KBM-7 (cell line): ENCODE measurements at places on chromosomes 2 and 18.
A peak's percentile ranks its signal among the peaks of the same experiment; 100 is the strongest.

GRCh38 chr2:221563270-221563985 is 8.7 kb downstream of the EPHA4 start:
- no peak for DNase-seq

DNA sequence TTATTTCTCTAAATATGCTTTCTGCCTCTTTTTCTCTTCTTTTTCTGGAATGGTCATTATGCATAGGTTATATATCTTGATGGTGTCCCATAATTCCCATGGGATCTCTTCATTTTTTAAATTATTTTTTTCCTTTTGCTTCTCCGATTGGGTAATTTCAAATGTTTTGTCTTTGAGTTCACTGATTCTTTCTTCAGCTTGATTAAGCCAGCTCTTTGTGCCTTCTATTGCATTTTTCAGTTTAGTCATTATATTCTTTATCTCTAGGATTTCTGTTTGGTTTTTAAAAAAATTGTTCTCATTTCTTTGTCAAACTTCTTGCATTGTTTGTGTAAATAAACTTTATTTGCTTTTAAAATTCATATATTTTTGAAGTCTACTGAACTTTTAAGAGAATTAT is 251.1 kb downstream of the INSIG2 start:
- DNase-seq, result no peak

DNA sequence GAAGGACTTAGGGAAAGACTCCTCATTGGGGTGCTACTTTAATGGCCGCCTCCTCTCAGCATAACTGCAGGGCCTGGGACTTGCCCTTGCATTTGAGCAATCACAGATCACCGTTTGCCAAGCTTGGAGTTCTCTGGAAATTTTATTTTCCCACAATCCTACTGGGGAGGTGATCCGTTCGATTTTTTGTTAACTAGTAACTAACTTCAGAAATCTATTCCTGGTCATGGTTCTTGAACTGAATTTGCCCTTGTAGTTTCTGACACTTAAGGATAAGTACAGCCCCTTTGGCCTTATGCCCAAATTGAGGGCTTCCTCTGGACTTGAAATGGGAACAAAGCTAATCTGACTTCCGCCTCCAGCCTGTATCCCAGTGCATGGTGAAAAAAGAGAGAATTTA is 60.5 kb upstream of the ST3GAL5 start:
- no peak for DNase-seq

DNA sequence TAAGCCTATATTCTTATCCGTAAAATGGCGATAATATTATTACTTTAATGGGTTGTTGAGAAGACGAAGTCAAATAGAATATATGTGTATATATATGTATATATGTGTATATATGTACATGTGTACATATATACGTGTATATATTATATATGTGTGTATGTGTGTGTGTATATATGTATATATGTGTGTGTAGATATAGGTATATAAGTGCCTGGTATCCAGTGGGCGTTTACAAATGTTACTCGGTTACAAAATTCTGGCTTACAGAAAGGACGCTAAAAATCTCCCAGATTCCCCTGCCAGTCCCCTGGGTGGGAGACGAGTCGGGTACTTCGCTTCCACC is 295 bp upstream of the MTX2 start:
- DNase-seq, result no peak

GRCh38 chr2:224449212-224450147 is 47.6 kb upstream of the FAM124B start:
- DNase-seq, result peak; percentile 65

- no peak for DNase-seq
Observed at GRCh38 chr18:80238651-80239260, 8.6 kb downstream of the PARD6G start.

DNA sequence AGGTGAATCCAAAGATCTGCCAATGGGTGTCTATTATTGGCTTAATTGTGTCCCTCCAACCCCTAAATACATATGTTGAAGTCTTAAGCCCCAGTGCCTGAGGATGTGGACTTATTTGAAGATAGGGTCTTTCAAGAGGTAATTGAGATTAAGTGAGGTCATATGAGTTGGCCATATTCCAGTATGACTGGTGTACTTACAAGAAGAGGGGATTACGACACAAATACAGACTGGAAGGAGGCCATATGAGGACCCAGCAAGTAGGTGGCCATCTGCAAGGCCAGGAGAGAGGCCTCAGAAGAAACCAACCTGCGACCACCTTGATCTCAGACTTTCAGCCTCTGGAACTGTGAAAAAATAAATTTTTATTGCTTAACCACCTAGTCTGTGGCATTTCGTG is 121.1 kb upstream of the FN1 start:
- no peak for DNase-seq

DNA sequence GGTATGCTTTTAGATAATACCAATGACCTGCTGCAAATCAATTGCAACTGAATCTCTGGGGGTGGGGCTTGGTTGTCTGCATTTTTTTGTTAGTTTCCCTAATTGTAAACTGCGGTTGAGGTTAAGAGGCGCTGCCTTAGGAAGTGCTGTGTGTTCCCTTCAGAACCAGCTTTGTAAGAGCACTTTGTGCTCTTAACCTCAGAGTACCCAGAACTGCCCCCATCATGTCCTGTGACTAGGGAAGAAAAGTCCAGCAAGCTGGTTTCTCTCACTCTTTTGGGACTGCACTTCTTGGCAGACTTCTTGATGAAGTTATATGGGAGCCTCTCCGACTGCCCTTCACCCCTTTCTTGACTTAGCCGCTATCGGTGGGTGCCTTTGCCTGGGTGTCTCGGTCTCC is 245.5 kb upstream of the CXCR4 start:
- DNase-seq, result no peak

GRCh38 chr2:152036611-152037469 is 62.0 kb downstream of the CACNB4 start:
- DNase-seq, result peak; percentile 84

DNA sequence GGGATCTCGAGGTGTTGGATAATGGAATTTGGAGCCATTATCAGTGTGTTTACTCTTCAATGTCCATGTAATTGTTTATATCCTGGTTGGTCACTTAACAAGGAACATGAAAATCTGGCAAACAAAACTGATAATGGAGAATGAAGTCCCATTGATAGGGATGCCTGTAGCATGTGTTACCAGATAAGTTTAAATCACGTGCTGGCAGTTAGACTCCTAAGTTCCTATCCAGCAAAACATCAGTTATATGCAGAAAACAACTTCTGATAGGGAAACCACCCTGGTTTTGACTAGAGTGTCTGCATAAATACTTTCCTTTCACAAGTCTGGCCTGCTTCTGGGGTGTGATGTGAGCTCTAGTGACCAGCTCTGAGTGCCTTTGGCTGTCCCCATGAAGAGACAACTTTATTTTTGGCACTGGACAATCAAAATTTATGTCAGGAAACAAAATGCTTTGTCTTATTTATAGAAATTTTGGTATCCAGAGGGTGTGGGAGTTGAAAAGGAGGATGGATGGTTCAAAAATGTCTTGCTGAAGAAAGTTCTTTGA is 82.0 kb downstream of the FHOD3 start:
- DNase-seq, result no peak

DNA sequence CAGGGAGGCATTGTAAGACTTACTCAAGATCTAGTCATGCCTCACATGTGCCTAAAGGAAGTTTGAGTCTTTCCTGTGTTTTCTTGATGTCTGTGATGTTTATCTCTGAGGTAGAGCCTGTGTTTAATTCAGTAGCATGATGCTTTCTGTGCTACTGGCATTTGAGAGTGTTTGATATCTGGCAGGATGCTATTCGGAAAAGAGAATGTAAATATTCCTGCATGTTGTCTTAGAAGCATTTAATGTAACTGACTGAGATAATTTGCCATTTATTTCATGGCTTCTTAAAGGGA is 58.8 kb downstream of the GREB1L start:
- DNase-seq, result no peak

DNA sequence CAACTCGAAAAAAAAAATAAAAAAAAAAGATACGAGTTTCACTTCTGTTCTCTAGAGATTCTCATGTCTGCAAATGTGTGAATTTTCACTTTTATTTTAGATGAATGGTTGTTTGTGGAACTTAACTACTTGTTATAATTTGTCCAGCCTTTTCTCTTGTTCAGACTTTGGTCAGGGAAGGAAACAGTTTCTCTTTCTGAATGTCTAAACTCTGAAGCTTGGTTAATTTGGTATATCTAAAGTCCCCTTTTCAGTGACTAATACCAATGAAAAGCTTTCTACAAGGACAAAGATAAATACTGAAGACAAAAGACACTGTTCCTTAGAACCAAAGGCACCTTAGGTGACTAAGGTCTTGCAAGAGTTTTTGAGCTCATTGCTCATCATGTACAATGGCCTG is 144.4 kb upstream of the PIEZO2 start:
- no peak for DNase-seq

- DNase-seq, result no peak
Observed at GRCh38 chr18:60228609-60229595, 143.7 kb downstream of the MC4R start.

GRCh38 chr2:234001380-234002160 is 48.9 kb upstream of the SPP2 start:
- DNase-seq, result no peak

- DNase-seq, result no peak
Observed at GRCh38 chr18:8381821-8382459, 227.3 kb upstream of the RAB12 start.

- DNase-seq, result no peak
Observed at GRCh38 chr2:147015591-147015990, 829.2 kb upstream of the ACVR2A start.

- DNase-seq, result no peak
Observed at GRCh38 chr18:11581286-11581685, 28.1 kb upstream of the SLC35G4 start.

DNA sequence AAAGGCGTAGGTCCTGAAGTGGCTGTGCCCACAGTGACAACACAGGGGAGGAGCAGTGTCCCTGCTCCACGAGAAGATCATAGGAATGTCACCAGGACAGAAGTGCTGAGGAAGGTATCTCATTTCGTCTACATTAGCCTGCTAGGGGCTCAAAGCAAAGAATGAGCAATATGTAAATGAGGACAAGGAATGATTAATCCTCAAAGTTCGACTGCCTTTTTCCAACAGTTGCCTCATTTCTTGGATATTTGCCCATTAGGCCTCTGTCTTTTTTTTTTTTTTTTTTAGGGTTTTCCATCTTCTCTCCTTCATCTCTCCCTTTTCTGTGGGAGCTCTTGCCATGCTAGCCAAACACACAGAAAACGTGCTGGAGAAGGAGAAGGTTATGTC is 105.2 kb upstream of the ARHGAP28 start:
- no peak for DNase-seq

- DNase-seq, result no peak
Observed at GRCh38 chr2:237171396-237171795, 85.7 kb downstream of the COPS8 start.

GRCh38 chr2:65666156-65666725 is 233.8 kb upstream of the SPRED2 start:
- no peak for DNase-seq

- DNase-seq, result no peak
Observed at GRCh38 chr18:77750006-77750405, 500.4 kb downstream of the GALR1 start.

DNA sequence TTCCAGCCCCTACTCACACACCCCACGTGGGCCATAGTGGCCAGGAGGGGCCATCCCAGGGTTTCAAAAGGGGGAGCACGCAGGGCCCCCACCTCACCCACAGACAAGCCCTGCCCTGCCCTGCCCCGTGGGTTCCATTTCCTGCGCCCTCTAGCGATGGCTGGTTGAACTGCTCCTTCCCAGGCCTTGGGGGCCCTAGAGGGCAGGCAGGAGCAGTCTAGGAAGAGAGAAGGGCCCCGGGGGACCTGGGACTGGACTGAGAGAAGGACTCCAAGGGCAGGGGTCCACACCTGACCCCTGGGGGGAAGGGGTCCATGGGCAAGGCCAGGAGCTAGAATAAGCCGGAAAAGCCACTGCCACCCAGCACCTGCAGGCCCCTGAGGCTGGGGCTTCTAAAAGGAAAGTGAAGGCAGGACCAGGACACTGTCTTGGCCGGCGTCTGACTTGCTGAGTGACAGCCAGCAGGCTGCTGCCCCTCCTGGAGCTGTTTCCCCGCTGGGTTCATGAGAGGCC is 10.1 kb downstream of the CYP26B1 start:
- peak; percentile 65 for DNase-seq

DNA sequence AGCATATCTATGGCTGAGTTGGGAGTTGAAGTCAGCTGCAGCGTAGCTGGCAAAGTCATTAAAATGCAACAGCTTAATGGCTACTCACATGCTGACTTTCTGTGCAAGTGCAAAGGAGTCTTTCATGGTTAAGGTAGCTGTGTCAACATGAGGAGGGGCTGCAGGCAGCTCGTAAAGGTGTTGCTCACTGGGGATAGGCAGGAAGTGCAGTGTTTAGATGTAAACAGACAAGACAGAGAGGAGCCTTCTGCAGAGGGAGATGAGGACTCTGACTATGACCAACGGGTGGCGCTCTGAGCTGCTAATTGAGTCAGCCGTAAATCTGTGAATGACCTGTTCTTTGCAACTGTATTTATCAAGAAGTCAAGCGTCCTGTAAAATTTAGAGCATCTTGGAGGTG is 22.3 kb upstream of the CAVIN2 start:
- no peak for DNase-seq

GRCh38 chr2:165905854-165906253 is 47.7 kb downstream of the TTC21B start:
- no peak for DNase-seq

DNA sequence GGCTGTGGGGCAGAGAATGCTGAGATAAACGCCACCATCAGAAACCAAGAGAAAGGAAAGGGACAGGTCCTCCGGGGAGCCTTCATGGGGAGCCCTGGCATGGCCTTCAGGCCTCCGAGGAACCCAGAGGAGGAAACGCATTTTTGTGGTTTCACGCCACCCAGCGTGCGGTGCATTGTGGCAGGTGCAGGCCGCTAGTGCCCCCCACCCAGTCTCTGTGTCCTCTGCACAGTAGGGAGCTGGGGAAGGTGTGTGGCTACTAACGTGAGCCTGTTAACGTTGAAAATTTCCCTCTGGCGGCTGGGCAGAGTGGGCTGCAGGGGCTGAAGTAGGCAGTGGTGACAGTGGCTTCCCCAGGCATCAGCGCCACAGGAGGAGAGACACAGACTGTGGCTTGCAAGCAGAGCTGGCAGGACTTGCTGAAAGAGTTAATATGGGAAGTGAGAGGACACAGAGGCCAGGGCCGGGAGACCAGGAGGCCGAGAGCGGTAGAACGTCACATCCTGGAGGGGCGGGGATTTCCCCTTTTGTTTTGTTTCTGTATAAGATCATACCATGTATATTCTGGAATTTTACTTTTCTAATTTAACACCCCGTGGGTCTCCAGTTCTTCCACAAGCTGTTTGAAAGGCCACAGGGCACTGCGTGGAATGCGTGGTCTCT is 166.9 kb downstream of the GBX2 start:
- no peak for DNase-seq

DNA sequence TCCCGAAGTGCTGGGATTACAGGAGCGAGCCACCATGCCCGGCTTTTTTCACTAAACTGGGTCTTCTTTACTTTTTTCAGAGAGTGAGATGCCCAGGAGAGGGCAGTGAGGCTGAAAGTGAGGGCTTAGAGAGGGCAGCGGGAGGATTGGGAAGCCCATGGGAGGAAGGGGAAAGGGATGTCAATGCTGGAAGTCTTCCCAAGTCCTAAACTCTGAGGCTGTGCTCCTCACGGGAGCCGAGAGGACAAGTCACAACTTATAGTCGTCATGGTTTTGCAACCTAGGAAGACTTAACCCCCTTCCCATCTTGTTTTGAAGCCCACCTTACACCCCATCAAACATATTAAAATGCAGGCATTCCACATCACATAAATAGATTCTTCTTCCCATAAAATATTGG is 15.1 kb upstream of the MEP1B start:
- DNase-seq, result no peak
